ENCODE measurements at places on chromosomes 5 and 9.

DNA sequence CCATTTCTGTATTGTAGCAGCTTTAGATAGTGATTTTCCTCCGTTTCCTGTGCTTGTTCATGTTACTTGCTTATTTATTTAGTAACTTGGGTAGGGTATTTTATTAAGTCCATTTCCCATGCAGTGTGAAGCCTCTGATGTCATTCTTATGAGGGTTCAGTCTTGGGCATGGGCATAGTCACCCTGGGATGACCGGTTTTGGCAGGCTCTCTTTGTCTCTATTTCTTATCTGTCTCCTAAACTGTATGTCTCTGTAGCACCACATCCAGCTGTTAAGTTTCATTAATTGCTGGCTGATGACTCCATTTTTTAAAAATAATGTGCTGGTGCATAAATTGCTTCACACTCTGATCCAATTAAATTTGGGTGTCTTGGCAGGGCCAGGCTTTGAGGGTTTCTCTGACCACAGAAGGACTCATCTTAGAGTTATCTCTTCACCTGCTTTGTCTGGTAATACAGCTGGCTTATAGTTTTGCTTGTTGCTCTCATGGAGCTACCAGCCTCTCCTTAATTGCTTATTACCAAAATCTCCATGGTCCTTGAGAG is 173.3 kb upstream of the VLDLR start:
- no peak for DNase-seq

- DNase-seq = no peak
These were observed 168.1 kb downstream of the NR3C1 start for GRCh38 chr5:143235423-143235822.

- no peak for DNase-seq
These were observed 109.2 kb downstream of the FBXW11 start for GRCh38 chr5:171897231-171897630.

- no peak for DNase-seq
These were observed 125.4 kb upstream of the ANKH start for GRCh38 chr5:14996997-14997396.

- no peak for DNase-seq
These were observed 44.4 kb upstream of the APC start for GRCh38 chr5:112693301-112693700.

DNA sequence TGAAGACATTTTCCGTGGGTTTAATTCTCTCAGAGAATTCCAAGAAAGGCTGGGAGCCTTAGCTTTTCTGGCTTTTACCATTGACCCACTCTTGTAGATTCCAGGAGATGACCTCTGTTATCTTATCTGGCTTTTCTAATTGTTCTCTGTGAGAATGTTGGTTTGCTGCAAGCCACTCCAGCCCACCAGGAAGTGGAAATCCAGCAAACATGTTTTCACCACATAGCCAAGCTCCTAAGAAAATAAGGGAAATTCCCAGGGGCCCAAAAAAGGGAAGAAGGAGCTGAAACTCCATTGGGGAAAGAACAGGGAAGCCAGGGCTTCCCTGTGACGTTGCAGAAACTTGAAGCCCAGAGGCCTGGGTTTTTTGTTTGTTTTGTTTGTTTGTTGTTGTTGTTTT is 19.7 kb downstream of the GPR107 start:
- DNase-seq = no peak

Data from occipital lobe (tissue), 3 donors.